Osteocyte (in vitro differentiated cells): ENCODE measurements at places on chromosomes 1 and 21.

DNA sequence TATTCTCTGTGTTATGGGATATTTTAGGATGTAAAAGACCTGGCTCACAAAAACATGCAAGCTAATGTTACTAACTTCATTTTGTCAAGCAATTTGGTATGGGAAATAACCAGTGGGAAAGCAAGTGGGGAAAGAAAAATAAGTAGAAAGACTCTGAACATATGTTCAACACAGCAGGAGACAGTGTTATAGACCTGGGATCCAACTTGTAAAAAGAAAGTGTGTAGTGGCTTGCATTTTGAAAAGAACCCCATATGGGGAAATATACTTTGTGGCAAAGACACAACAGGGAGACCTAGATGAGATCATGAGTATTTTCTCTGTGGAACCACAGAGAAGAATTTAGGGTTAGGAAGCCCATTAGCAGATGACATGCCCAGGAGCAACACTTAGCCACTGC is 212.7 kb upstream of the NRIP1 start:
- DNase-seq = no peak

GRCh38 chr1:67726224-67726623 is 41.2 kb downstream of the GADD45A start:
- no peak for DNase-seq

DNA sequence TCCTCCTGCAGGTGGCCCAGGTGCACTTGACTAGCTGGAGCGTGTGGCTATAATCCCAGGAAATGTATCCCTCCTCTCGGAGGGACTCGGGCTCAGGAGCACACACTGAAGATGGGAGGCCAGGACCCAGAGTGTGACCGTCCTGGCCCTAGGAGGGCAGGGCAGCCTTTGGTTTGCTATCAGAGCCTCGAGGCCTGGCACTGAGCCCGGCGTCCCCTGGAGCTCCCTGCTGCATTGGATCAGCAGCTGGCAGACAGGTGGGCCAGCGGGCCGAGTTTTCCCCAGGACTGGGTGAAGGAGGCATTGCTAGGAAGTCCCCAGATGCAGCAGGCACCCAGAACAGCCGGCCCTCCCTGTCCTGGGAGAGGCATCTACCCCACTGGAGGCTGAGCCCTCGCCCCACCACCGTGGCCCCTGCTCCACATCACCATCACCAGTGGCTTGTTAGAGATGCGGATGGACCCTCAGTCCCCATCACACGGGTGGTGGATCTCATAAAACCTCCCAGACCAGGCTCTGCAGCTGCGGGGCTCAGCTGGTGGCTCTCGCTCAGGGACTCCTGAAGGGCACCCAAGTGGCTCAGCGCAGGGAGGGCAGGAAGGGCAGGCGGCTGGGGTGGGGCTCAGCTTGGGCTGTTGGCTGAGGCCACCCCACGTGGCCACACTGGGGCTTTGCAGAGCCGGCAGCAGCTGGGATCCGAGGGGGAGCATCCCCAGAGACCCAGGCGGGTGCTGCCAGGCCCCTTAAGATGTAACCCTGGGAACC is 32.7 kb upstream of the POFUT2 start:
- DNase-seq = no peak

DNA sequence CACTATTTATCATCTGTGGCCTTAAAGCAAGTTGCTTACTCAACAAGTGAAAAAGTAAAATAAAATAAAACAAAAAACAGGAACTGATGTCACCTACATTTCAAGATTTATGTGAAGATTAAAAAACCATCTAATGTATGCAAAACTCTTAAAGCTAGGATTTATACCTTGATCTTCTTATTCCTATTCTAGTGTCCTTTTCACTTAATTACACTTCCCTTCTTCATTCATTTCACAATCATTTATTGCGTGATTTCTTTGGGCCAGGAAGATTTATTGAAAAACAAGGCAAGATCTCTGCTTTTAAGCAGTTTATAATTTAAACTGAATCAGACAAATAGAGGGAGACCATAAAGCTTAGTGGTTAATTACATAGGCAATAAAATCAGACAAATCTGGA is 18.6 kb downstream of the PTGER3 start:
- DNase-seq = no peak

GRCh38 chr1:174923820-174924219 is 75.9 kb upstream of the CACYBP start:
- no peak for DNase-seq

GRCh38 chr1:109877317-109877771 is 33.3 kb upstream of the CSF1 start:
- peak; percentile 91 for DNase-seq

- no peak for DNase-seq
Observed at GRCh38 chr1:60114745-60115318, 41.3 kb upstream of the C1orf87 start.
